ENCODE measurements at places on chromosomes 3 and 15.

GRCh38 chr15:85474700-85475316 is 94.4 kb downstream of the AKAP13 start:
- no peak overlapping the region for H3K27ac ChIP-seq
- H3K27me3 ChIP-seq: no peaks in the 10 kb centered on the region
- no peak overlapping the region for H3K4me3 ChIP-seq
- DNase-seq: no peak

- H3K36me3 ChIP-seq: no peaks in the 10 kb centered on the region
- peaks cover 14% of the 10 kb centered on the region for H3K4me1 ChIP-seq
- H3K4me3 ChIP-seq: no peak overlapping the region
Measured at GRCh38 chr15:77691607-77692006, 58.9 kb upstream of the LINGO1 start.

DNA sequence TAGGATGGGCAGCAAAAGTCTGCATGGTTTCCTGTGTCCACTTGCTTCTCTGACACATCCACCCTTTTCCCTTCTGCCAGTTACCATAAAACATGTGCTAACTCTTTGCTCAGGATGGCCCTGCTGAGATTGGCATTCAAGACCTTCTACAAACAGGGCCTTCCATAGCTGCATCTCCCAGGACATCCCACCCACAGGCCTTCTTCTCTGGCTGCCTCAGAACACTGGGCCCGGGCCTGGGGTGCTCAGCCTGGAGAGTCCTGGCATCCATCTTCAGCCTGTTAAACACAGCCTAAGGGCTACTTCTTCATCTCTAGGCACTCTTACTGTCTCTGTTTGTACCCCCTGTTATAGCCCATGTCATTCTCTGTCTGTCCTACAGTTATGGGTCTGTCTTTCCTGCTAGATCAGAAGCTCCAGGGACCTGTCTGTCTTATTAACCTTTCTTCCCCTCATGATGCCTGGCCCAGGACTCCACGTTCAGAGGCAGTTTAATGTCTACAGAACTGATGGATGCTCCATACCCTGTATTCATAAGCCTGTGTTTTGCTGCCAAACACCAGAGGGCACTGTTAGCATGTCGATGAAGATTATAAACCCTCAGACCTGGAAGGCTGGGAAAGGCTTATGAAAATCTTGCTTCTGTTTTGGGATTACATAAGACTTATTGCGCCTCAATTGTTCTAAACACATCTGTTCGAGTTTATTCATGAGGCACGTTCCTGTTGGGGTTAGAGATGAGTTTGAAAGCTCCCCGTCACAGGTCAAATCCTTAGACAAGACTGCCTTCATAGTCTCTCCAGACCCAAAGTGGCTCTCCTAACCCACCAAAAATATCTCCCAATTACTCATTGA is 16.5 kb downstream of the SEMA3G start:
- H3K27me3 ChIP-seq: no peaks in the 10 kb centered on the region
- no peak overlapping the region for H3K27ac ChIP-seq

DNA sequence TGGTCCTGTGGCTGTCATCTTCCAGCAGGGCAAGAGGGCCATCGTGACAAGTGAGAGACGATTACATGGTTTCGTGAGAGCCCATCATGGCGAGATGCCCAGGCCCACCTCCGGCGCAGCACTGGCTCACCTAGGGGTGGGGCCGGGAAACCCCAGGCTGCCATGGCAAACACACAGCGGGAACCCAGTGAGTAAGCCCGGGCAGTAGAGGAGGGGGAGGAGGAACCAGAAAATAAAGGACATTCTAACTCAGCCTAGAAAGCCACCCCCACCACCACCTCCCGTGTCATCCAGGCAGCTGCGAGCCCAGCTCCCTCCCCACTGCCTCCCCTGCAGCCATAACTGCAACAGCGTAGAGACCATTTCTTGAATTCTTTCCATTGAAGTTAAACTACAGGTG is 52.3 kb downstream of the PCSK6 start:
- H3K4me3 ChIP-seq: no peak overlapping the region
- no peak for DNase-seq
- H3K27me3 ChIP-seq: peaks cover 10% of the 10 kb centered on the region
- H3K27ac ChIP-seq: no peak overlapping the region
- H3K4me1 ChIP-seq: peaks cover 23% of the 10 kb centered on the region
- H3K36me3 ChIP-seq: no peaks in the 10 kb centered on the region

Measured in muscle of leg (tissue), 16 donors.